Endothelial cell of umbilical vein (primary cell): ENCODE measurements at places on chromosomes 3 and 15. TPM values are rescaled to one million over a fixed set of nuclear protein-coding genes. Genes with fewer than 3 reads are reported as not detected.

SNURF gene
- total RNA-seq: 9.4 and 12.2 TPM in 2 replicates

DNA sequence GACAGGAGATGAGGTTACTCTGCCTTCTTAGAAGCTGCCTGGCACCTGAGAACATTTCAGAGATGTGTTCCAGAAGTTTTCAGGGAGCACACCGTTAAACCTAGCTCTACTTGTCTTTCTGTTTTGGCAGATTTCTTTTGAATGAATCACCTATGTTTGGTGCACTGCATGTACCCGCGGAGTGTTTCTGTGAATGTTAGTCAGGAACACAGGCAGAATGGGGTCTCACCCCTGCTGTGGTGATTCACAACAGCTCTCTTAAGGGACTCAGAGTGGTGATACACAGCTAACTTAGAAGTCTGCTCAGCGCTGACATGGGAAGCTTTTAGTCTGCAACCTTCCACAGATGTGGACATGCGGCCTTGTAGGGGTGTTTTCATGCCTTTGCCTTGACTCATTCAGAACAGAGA is 24.0 kb downstream of the TSEN2 start:
- peak; percentile 76 for DNase-seq

DNA sequence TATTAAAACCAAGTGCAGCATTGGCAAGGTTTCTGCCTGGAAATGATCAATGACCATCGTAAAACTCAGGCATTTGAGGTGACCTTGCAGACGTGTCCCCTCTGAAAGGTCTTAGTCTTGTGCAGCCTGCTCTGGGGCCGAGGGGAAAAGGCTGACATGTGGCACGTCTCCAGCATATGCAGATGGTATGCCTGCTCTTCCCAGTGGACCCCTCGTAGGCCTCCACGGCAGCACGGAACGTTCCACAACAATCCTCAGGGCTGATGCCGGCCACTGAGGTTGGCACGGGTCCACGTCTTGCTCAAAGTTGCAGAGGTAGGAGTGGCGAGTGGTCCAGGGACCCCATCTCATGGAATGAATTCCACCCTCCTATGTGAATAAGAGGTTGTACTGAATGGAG is 247.5 kb upstream of the LYSMD4 start:
- DNase-seq: no peak

GRCh38 chr15:63612300-63612699 is 15.1 kb downstream of the FBXL22 start:
- no peak for DNase-seq

- DNase-seq: no peak
These were observed 36.1 kb upstream of the APH1B start for GRCh38 chr15:63241316-63241715.

DNA sequence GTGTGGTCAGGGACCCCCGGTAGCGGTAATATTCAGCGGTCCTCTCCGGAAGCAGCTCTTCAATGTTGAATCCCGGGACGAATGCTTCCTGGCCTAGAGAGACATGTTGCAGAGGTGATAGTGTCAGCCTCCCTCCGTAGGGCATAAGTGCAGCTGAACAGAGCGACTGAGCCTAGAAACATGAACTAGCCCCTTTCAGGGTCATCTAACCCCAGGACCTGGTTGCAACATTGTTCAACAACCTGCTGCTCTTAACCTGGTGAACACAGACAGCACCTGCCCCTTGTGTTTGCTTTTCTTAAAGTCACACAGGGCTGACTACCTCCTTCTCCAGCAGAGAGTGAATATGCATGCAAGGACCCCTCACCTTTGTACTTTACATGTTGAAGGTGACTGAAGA is 41.3 kb downstream of the CA12 start:
- DNase-seq: no peak
